Bone marrow (tissue), 2 donors: ENCODE measurements at places on chromosomes 2 and 18.

DNA sequence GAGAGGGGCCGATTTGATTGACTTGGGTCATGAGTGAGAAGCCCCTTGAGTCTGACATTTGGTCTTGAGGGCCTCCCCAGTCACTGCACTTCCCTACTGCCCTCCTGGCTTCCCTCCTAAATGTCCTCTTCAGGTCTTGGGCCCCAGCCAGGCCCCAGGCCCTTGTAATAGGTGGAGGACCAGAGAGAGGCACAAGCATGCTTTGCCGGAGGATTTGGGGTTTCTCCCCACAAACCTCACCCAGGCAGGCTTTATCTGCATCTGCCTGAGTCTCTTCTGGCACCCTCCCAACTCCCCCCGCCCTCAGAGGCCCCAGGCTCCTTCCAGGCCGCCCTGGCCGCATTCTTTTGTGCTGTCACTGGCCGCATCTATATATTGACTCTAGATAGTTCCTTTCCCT is 270.7 kb downstream of the HAUS1 start:
- no peak for DNase-seq

GRCh38 chr2:85794491-85795121 is 40.8 kb downstream of the ATOH8 start:
- DNase-seq = no peak

DNA sequence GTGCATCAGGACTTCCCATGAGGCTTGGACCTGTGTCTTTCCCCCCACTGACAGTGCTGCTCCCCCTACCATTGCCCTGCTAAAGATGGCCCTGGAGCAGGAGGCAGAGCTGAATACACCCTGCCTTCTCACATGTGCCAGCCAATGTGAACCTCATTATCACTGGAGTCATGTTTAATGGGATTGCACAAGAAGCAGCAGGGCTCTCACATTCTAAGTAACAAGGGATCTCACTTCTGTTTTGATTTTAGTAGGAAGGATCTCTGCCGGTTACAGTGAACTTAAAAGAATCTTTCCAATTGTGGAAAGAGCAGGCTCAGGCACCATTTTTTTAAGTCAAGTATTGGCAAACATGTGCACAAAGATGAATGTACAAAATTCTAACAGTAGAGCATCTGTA is 322.1 kb upstream of the MEX3C start:
- DNase-seq = no peak

- no peak for DNase-seq
These were observed 22.1 kb upstream of the SERTAD2 start for GRCh38 chr2:64675860-64676259.

DNA sequence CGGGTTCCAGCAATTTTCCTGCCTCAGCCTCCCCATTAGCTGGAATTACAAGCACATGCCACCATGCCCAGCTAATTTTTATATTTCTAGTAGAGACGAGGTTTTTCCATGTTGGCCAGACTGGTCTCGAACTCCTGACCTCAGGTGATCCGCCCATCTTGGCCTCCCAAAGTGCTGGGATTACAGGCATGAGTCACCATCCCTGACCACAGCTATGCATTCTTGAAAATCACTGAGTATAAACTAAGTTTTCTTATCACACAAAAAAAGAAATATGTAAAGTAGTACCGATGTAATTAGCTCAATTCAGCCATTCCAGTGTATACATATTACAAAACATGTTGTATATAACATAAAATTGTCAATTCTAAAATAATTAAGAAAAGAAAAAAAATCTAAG is 232.7 kb downstream of the MBD2 start:
- DNase-seq = no peak

DNA sequence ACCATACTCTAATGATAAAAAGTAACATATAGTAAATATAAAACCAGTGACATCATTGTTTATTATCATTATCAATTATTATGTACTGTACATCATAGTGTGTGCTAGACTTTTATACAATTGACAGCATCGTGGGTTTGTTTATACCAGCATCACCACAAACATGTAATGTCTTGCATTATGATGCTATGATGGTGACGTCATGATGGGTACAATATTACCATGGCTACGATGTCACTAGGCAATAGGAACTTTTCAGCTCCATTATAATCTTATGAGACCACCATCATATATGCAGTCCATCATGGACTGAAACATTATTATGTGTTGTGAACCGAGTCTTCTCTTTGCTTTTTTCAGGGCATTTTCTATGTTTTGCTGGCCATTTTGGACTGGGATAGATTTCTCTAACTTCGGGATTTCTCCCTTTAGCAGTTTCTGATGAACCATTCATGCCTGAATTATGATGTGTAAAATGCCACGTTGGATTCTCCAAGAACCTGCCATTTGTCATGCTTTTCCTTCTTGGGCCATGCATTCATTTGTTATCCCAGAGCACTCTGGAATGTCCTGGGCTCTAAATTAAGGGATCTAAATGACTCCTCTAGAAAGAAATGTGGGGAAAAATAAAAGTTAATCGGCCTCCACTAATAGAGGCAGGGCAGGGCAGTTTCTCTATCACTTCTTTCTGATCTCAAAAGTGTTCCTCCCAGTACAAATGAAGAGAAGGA is 325.6 kb upstream of the TNP1 start:
- DNase-seq = no peak

- no peak for DNase-seq
These were observed 146.4 kb downstream of the DYSF start for GRCh38 chr2:71599646-71600236.

DNA sequence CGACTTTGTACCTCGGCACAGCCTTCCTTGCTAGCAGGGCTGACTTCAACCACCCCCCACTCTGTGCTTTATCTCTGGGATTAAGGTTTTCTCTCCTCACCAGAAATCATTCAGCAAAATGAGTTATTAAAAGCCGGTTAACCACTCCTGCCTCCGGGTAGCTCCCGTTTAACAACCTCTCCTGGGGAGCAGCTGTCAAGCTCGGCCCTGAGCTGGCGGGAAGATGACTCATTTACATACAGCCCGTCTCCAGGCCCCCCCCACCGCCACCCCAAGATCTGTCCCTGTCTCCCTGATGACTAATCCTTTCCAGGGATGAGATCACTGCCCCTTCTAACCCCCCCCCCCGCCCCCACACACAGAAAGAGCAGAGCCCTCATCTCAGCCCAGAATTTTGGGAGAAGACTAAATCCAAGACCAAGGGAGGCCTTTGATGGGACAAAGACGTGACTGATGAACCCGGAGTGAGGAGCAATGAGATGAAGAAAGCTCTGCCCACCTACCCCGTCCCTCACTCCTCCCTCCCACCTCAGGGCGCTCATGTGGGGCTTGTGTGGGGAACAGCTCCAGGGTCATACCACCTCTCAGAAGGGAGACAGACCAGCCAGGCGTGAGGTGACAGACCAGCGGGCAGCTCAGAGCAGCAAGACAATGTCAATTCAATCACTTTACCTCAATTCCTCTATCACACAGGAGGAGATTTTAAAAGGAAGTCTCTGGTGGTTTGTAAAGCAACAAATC is 131.4 kb downstream of the MSH2 start:
- no peak for DNase-seq
